T-helper 2 cell (primary cell): ENCODE measurements at places on chromosomes 5 and 9.
A peak's percentile ranks its signal among the peaks of the same experiment; 100 is the strongest.

DNA sequence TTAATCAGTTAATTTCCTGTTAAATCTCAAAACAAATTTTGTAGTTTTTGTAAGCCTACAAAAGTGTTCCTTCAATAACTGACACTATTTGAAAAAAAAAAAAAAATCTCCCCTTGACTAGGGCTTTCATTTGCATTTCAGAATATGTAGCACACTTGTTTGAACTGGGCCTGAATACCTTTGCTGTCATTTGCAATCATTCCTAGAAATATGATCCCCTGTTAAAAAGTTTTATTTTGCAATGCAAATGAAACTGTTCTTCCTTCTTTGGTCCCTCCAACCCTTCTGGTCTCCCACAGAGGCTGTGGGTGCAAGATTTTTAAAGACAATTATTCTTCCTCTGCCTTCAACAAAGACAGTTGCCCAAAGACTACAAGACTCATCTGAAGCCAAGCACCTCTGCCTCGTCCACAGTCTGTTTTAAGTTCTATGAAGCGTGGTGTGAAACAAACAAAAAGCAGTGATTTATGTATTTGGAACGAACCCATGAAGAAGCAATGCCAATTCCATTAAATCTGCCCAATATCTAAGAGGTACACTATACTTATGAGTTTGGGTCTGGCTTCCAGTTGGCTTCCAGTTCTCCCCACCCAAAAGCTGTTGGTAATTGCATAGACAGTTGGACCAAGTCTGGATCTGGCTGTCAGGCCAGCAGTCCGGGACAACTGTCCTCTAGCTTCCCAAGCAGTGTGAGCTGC, 66.1 kb downstream of the CFAP90 start:
- no peak for DNase-seq

DNA sequence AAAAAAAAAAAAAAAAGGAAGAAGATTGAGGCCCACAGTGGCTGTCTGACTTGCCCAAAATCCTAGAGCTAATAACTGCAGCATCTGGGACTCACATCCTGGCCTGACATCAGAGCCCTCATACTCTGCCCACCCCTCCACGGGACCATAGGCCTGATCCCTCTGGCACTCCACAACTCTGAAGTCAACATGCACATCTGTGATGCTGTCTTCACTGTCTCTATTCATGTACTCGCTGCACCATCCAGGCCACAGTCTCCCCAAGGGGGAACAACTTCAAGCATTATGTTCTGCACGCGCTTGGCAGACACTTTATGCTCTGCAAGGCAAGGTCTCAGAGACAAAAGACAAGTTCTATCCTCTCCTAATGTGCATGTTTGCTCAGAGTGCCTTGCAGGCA, 158.2 kb downstream of the SPOCK1 start:
- DNase-seq = no peak

DNA sequence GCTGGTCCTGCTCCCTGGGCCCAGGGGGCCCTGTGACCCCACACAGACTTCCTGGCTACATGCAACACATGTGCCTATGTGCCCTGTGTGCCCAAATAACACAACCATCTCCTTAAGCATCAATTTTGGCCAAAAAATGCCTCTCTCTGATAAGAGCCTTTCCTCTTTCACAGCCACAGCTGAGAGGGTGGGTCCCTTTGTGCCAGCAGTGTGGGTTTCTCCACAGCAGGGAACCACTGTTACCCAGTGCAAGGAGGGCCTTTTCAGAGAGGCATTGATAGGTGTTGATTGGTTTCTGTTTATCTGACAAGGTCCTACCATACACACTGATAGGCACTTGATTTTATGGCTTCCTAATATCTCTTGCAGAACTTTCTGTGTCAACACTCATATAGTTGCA, 42.7 kb downstream of the SYK start:
- DNase-seq = no peak

GRCh38 chr5:69416699-69417098, 1.8 kb downstream of the MARVELD2 start:
- DNase-seq = no peak

GRCh38 chr9:136803551-136804508, 3.9 kb upstream of the RABL6 start:
- no peak for DNase-seq

- no peak for DNase-seq
Measured at GRCh38 chr9:21015129-21015815, 16.2 kb downstream of the HACD4 start.

DNA sequence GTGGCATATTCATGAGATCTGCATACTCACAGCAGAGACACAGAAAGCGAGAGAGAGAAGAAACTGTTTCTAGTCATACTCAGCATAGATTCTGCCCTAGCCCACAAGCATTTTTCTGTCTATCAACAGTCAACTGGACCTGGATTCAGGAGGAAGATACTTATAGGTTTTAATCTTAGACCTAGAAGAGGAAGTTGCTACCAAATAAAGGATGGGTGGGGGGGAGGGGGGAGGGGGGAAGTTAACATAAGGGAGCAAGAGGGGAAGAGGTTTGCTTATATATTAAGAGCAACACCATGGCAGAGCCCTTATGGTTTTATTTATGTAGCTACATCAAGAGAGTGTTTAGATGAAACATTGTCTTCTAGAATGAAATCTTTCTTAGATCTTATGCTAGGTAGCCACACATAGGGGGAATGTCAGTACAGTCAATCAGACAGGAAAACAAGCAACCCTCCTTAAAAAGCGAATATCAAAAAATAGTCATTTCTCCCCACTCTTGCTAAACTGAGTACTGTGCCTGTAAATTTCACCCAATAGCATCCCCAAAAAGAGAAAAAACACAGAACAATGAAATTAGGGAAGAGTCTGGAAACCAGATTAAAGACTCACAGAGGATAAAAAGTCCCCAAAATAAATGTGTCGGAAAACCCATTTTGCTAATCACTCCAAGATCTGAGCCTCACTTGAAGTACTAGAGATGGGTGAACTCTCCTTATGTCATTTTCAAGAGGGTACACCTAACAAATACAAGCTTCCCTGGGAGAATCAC, 192.7 kb upstream of the NR4A3 start:
- no peak for DNase-seq

- no peak for DNase-seq
Measured at GRCh38 chr5:125190232-125191087, 444.0 kb upstream of the ZNF608 start.

DNA sequence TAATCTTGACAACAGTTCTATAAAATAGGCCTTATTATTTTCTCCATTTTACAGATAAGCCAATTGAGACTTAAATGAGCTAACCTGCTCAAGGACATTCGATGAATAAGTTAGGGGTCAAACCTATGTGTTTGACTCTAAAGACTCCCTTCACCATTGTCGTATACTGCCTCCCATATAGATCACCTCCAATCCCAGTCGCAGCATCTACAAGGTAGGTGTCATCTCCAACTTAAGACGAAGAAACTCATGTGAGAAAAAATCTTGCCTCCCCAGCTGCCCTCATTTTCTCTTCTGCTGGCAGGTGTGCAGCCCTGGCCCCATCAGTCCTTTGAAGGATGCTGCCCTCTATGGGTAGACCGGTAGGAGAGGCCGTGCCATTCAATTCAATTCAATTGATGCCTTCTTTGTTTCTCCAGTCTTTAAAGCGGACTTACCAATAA, 75.2 kb upstream of the SMARCA2 start:
- DNase-seq = peak; percentile 5

GRCh38 chr5:32538031-32538547, 47.3 kb upstream of the SUB1 start:
- DNase-seq = peak; percentile 91

DNA sequence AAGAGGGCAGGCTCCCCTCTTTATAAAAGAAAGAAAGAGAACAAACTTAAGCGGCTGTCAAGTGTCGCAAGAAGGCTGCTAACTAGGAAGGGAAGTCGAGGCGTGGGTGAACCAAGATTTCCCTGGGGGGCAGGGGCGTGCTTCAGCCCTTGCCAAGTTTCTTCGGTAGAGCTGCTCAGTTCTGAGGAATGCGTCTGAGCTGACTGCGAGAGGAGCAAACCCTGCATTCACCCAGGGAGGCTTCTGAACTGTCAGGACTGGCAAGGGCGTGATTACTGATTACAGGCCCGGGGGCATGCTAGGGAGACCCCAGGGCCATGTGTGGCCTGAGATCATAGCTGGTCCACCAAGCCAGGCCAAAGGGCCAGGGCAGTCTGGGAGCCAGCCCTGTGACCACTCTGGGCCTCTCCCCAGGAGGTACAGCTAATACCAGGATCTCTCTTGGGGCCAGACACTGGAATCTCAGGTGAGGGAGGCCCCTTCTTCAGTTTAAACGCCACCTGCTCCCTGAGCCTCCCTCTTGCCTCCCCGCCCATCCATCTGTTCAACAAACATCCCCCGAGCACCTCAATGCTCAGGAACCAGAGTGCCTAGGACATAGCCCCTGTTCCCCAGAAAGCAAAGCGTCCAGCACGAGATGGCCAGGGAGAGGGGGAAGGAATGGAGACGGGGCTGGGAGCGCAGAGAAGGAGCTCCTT, 30.9 kb downstream of the SARDH start:
- DNase-seq = no peak

GRCh38 chr9:34375901-34376595, 650 bp downstream of the MYORG start:
- no peak for DNase-seq

GRCh38 chr5:159749146-159749545, 167.1 kb upstream of the ADRA1B start:
- no peak for DNase-seq

- no peak for DNase-seq
Measured at GRCh38 chr5:72197393-72197792, 90.1 kb downstream of the MAP1B start.

DNA sequence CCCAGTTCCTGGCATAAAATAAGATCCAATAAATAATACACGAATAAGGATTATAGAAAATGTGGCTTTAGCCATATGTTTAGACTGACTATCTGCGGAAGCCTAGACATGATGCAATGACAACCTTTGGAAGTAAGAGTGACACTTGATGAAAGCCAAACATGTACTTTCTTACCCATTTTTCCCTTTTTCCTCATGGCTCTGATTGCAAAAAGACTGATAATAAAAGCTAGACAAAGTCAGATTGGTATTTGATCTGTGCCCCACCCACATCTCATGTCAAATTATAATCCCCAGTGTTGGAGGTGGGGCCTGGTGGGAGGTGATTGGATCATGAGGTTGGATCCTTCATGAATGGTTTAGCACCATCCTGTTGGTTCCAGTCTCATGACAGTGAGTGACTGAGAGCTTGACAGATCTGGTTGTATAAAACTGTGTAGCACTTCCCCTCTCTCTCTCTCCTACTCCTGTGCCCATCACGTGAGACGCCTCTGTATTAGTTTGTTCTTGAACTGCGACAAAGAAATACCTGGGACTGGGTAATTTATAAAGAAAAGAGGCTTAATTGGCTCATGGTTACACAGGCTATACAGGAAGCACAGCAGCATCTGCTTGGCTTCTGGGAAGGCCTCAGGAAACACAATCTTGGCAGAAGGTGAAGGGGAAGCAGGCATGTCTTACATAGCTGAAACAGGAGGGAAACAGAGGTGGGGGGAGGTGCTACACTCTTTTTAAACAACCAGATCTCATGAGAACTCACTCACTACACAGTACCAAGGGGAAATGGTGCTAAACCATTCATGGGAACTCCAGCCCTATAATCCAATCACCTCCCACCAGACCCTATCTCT, 243.4 kb upstream of the PIK3R1 start:
- DNase-seq = no peak

DNA sequence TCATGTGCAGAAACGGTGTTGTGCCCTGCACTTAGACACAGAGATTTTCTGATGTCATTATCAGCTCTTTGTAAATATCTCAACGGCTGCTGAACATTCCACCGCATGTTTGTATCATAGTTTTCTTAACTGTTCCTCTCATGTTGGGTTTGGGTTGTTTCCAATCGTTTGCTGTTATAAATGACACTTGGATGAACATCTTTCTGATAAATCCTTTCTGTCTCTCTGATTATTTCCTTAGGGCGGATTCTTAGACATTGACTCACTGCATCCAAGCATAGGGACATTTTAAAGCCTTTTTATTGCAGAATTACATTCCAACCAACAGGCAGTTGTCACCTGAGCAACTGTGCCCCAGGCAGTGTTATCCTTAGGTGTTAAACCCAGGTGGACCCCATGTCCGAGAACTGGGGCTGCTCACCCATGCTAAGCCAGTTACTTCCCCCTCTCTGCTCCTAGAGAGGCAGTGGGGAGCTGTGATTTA, 28.5 kb downstream of the COL5A1 start:
- DNase-seq = no peak

DNA sequence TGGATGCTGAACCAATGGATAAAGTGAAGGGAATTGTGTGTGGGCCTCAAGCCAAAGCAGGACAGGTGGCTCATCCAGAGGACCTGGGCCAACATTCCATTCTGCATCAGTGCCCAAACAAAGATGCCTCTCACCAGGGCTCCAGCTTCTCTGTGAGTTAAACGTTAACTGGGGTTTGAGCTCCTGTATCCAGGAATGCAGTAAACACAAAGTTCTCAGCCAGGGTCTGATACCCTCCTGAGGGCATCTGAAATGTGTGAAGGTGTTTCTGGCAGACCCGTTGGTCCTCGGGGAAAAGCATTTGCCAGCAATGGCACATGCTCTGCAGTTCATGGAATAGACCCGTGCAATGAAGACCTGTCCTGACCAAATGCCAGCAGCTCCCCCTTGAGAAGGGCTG, 33.9 kb upstream of the AOPEP start:
- DNase-seq = no peak

DNA sequence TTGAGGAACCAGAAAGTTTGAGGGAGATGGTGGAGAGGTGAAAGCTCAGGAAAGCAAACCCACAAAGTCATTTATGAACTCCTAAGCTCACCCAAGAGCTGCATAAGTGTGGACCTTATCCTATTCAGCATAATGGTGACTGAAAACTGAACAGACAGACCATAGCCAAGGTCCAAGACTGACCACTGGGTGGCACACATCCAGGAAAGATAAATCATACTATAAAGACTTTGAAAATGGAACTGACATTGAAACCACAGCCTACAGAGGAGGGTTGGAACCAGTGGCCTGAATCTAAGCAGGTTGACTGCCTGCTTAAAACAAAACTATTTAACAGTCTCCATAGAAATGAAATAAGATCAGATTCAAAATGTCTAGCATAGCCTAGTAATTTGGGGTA, 121.0 kb upstream of the RGS7BP start:
- no peak for DNase-seq

GRCh38 chr9:104850786-104851545, 77.0 kb downstream of the ABCA1 start:
- no peak for DNase-seq

DNA sequence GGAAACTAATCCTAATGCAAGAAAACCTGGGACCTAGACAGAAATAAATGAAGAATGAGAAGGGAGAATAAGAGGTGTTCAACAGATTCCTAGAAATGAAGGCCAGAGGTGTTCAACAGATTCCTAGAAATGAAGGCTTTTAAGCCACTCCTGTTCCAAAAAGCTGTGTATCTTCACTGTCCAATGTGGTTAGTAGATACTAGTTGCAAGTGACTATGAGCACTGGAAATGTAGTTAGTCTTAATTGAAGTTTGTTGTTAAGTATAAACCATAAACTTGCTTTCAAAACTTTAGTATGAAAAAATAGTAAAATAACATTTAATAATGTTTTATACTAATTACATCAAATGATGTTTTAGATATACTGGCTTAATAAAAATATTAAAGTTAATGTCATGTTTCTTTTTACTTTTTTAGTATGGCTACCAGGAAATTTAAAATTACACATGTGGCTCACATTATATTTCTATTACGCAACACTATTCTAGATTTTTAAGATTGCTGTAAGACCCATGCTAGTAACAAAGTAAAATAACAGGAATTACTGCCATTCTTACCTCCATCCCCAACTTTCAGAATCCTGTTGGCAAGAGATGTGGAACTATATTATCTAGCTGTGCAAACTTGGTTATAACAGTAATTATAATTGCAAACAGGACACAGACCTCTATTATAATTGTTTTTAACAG, 57.5 kb downstream of the RICTOR start:
- no peak for DNase-seq

GRCh38 chr5:141560151-141560550, 58.6 kb downstream of the DIAPH1 start:
- no peak for DNase-seq
